ENCODE measurements at places on chromosomes 1 and 21.

DNA sequence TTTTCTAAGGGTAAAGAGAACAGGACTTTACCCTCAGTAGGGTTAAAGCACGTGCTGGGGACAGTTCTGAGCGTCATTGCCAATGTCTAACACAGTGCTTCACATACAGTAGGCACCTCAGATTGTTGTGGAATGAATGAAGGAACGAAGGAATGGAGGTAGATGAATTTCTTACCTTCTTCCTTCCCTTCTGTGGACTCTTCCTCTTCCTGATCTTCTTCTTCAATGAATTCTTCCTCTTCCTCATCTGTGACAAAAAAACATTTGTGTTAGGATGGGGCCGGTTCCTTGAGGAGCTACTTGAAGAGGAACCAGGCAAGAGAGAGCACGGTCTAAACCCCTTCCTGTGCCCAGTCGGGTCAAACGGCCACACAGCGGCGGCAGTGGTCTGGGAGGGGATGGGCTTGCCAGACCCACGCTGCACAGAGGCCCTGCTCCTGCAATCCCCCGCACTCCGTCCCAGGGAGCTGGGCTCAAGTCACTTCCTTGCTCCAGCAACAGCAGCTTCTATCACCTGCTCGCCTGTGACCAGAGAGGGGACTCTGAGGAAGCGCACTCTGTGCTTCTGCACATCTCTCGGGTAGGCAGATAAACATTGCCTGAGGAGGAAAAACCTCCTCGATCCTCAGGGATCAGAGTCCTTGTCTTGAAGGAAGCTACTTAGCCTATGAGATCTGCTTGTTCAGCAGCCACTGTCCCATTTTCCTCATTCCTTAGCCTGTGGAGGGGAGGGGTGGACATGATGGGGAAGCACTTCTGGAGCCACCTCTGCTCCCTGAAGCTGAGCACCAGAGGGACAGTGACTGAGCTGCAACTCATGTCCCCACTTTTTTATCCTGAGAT is 8.0 kb upstream of the SLC30A2 start:
- DNase-seq, result no peak

DNA sequence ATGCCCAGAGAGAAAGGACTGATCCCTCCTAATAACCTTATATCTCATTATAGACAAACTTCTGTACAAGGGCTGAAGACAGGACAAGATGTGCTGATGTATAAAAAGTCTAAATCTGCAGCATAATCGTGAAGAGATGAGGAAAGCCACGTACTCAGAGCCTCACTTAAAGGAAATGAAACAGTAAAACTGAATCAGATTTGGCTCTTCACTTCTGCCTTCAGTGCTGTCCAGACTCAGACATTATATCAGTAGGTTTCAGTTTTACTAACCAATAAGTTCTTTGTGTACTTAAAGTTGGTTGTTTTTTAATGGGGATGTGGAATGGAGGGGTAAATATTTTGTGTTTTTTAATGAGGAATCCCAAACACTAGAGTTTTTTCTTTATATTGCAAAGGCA is 45.3 kb upstream of the RGS1 start:
- no peak for DNase-seq

GRCh38 chr1:239389703-239390102 is 3.3 kb downstream of the CHRM3 start:
- DNase-seq, result no peak

DNA sequence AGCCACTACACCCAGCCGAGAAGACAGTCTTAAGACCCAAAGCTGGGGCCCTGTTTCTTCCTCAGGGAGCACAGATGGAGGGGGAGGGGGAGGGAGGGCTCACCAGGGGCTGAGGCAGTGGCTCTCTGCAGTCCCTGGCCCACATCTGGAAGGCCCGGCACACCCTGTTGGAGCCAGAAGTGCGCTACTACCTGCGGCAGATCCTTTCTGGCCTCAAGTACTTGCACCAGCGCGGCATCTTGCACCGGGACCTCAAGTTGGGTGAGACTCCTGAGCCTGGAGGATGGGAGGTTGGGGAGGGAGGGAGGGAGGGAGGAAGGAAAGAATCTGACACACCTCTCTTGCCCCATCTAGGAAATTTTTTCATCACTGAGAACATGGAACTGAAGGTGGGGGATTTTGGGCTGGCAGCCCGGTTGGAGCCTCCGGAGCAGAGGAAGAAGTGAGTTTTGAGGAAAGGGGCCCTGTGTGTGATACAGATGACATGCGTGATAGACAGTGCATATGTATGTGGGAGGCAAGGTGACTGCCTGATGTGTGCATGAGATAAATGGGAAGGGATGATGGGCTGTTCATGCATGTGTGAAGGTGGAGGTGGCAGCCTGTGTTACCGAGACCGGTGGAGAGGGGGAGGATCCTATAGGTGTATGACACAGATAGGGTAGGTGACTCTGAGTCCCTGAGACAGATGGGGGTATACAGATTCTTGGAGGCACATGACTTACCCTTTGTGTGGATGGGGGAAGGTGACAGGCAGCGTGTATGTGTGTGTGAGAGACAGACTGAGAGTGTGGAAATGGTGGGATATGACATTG is 1.5 kb downstream of the PLK3 start:
- no peak for DNase-seq

GRCh38 chr1:178684542-178685000 is 40.5 kb upstream of the RALGPS2 start:
- no peak for DNase-seq

DNA sequence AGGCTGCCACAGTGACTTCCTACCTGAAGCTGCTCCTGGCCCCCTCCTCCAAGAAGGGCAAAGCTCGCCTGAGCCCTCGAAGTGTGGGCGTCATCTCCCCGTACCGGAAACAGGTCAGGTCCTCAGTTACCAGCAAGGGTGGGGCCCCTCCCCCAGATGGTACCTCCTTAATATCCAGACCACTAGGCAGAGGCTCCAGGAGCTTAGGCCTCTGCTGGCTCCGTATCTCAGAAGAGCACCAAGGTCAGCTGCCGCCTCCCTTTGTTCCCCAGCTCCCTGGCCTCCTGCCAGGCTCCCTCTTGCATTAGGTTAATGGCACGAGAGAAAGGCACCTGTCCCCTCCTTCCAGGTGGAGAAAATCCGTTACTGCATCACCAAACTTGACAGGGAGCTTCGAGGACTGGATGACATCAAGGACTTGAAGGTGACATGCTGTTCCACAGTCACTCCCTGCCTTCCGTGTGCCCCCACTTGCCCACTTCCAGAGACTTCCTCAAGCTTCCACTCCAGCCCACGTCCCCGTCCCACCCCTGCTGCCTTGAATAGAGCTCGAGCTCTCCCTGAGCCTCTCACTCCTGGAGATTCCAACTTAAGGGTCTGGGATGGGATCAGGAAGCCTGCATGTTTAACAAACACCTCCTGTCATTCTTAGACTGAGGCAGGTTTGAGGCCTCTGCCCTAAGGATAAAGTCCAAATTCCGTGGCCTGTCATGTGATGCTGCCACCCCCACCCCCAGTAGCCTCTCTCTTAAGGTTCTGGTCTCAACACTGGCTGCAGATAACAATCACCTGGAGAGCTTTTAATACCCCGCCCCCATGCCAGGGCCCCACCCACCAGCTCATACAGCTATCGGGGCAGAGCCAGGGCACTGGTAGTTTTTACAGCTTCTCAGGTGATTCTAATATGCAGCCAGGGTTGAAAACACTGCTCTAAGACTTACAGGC is 8.3 kb downstream of the RHOC start:
- no peak for DNase-seq

- no peak for DNase-seq
Observed at GRCh38 chr1:229031481-229032341, 239.2 kb upstream of the RAB4A start.

GRCh38 chr1:188261849-188262248 is 1433.1 kb downstream of the PLA2G4A start:
- no peak for DNase-seq

DNA sequence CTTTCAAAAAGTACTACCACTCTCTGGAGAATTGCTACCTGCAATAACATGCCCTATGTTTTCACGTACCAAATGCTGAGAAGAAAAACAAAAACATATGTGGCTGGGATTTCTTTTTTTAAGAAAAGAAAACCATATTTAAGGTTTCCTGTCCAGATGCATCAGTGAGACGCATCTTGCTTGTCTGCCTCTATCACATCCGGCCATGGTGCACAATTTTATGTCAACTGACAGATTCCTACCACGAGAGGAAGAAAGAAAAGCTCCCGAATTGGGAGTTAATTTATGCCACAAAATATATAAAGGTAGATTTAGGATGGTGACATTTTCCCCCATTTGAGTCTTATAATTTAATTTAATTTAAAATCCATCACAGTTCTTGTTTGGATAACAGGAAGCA is 62.3 kb upstream of the COL24A1 start:
- no peak for DNase-seq

DNA sequence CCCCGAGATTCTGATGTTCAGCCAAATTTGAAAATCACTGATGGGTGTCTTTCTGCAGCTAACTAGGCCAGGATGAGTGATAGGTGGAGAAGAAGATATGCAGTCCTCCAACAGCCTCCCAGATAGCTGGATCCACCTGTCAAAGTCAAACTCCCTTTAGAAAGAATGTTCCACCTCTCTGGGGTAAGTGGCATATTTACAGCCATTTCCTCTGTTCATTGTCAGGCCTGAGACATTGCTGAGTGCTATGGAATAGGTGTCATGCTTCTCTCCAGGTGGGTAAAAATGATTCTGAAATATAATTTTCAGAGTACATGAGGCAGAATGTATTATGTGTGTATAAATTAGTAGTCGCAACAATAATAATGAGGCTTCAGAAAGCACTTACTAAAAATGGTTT is 316.8 kb downstream of the TTLL7 start:
- no peak for DNase-seq

GRCh38 chr21:45542667-45543370 is 579 bp upstream of the SLC19A1 start:
- no peak for DNase-seq

DNA sequence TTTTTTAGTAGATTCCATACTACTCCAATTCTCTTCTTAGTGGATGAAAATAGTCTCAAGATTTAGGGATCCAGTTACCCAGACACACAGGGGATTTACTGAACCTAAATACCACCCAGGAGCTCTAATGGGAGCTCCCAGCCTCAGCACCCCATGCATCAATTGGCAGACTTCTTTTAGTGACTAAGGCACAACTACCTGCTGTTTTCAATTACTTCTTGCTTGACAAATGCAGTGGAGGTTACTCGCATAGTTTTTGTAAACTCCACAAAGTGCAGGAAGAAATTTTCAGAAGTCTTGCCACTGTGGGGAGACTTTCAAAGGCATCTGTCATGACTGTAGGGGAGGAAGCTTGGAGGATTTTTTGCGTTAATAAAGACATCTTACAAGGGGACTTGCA is 35.5 kb upstream of the MAP10 start:
- no peak for DNase-seq

DNA sequence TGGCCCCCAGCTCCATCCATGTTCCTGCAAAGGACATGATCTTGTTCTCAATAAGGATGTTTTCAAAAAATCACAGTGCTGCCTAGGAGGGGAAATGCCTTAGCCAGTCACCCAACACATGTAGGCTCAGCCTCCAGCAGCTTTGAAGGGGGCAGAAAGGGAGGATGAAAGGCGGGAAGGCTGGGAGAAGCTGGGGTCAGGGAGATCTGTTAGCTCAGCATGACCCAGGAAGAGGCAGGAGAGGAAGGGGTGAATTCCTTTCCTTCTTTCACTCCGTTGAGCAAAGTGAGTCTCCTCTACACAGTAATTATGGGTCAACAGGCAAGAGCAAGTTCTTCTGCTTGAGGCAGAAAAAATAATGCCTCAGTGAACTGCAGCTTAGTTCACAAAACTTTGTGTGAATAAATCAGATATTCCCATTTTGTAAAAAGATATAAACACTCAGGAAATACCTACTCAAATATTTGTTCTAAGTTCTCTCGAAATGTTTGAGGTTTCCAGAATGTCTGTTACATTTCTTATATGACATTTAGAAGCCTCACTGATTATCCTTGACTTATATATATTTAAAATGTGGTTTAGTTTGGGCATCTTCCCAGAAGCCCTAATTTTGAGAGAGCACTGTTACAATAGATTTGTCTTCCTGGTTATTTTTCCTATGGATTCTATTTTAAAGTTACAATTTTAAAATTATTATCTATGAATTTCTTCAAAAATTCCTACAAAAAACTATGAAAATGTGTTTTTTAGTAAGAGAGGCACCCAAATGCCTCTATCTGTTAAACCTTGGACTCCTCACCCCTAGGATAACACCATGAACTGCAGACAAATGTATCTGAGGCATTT is 116.8 kb downstream of the KCNJ6 start:
- no peak for DNase-seq

DNA sequence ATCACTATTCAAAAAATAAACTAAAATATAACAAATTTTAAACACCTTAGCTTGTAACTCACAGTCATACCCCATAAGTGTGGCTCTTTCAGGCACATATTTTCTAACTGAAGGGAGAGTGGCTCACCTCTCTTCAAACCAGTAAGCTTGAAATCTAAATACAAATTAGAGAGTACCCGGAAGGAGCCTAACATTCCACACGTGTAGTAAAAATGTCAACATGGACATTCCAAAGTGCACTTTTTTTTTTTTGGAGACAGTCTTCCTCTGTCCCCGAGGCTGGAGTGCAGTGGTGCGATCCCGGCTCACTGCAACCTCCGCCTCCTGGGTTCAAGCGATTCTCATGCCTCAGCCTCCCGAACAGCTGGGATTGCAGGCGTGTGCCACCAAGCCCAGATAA is 275.6 kb upstream of the ADGRL2 start:
- no peak for DNase-seq

GRCh38 chr1:23122796-23123195 is 45.9 kb downstream of the LUZP1 start:
- no peak for DNase-seq

GRCh38 chr1:248906753-248907661 is 972 bp downstream of the PGBD2 start:
- no peak for DNase-seq

GRCh38 chr1:1832820-1833219 is 54.5 kb upstream of the NADK start:
- no peak for DNase-seq

DNA sequence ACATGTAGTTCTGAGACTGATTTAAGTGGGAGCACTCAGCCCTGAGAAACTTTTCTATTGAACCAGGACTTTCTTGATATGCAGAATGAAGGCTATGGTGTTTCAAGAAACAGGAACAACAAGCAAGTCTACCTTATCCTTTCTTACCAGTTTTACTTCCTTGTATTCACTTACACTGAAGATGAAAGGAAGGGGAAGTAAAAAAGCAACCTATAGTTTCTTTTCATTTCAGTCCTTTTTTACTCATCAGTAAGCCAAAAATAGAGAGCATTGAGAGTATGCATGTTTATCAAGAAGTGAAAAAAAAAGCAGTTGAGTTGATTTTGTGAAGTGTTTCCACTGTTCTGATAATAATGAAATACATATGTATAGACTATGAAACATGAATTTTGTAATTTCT is 1010.3 kb downstream of the AMY1C start:
- DNase-seq, result no peak

GRCh38 chr1:39107341-39108290 is 81.5 kb downstream of the NDUFS5 start:
- DNase-seq, result peak; percentile 51

All from NT2/D1 (cell line).